ENCODE measurements at places on chromosomes 7 and 10.
A peak's percentile ranks its signal among the peaks of the same experiment; 100 is the strongest.

DNA sequence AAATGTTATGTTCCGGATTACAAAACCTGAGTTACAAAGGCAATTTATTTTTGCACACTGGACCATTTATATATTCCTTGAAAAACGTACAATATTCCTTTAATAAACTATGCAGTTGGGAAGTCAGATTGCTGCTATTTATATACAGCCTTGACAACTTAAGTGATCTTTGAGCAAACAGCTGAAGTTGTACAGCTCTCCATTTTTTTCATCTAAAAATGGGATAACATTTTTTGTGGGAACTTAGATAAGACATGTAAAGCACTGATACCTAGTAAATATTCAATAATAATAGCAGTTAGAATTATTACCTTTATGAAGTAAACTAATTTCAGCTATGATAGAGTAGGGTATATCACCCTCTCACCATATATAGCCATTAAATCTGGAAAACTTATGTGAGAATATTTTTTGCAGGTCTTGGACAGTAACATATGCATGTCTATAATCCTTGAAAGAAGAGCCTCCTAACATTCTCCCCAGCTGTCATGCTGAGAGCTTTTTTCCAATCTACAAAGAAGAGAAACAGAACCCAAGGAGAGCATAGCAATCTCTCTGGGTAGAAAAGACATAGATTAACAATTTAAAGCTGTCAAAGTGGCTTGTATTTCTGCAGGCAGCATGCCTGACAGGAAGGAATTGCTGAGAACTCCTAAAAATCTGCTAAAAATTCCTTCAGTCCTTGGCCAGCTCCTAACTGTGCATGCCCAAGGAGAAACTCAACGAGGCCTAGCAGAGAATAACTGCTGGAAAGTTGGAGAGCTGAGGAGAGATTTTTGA is 326.0 kb downstream of the CRPPA start:
- DNase-seq, result no peak

DNA sequence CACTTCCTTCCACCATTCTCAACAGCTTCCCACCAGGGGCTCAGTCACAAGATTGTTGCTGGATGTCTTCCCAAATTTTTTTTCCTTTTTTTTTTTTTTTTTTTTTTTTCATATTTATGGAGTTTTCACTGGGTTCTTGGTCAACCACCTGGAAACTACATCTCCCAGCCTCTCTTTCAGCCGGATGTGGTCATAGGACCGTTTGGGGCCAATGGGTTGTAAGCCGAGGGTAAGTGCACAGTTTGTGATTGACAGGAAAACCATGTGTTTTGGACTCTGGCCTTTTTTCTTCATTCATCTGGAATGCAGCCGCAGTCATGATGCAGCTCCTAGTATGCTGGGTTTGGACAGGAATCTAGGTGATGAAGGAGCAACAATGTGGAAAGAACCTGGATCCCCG is 337.1 kb upstream of the FOXK1 start:
- no peak for DNase-seq

GRCh38 chr7:39949971-39950472 is at the start of gene CDK13:
Gene CDK13 (plus strand): TSS chr7:39950256. CDS start chr7:39950642, 386 bp downstream.
- peak; percentile 67 for DNase-seq

DNA sequence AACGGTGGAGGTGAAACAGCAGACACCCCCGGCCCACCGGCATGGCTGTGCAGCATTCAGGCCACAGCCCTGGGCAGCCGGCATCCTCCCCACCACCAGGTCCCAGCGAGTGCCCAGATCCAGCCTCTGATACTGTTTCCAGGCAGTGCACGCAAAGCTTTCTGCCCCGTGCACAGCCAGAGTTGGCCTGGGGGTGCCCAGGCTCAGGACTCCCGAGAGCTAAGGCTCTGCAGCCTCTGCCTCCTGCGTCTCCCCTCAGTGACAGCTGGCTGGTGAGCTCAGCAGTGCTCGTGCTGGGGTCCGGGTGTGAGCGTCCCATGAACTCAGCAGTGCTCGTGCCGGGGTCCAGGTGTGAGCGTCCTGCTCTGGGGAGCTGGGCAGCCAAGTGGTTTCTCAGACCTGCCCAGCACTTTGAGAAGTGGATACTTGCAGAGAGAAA is 65.4 kb downstream of the CFAP46 start:
- no peak for DNase-seq

DNA sequence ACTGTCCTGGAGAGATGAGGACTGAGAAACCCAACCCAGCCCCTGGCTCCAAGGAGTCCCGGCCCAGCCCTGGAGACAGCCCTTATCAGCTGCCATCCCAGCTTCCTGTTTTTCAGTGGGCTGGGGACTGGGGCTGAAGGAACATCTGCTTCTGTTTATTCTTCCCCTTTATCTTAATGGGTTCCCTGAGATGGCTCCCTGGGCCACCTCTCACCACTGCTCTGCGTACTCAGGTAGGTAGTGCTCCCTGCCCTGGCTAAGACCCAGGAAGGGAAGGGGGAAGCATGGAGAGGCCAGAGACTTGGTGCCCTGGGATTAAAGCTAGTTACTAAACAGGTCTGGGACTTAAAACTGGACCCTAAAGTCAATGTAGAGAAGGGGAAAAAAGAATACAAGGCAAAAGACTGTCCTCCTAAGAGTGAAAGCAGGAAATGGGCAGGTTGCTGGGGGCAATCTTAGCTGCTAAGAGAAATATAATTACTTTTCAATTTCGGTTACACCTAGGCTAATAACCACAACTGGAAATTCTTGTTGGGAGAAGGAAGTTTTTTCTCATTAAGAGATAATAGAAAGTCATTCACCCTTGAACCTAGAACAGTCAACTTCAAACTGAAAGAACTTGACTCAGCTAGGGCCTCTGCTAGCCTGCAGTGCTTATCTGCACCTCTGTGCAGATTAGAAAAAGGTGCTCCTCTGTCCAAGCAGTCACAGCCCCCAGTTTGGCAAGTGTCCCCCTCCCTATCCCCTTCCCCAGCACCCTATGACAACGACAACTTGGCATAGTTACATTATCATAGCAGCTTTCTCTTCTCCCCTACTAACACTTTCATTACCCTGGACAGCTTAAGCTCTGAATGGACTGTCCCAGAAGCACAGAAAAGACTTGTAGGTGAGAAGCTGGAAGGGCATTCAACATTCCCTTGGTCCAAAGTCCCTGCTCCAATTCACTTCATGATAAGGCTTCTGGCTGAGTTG is 65.6 kb upstream of the KDM7A start:
- no peak for DNase-seq

DNA sequence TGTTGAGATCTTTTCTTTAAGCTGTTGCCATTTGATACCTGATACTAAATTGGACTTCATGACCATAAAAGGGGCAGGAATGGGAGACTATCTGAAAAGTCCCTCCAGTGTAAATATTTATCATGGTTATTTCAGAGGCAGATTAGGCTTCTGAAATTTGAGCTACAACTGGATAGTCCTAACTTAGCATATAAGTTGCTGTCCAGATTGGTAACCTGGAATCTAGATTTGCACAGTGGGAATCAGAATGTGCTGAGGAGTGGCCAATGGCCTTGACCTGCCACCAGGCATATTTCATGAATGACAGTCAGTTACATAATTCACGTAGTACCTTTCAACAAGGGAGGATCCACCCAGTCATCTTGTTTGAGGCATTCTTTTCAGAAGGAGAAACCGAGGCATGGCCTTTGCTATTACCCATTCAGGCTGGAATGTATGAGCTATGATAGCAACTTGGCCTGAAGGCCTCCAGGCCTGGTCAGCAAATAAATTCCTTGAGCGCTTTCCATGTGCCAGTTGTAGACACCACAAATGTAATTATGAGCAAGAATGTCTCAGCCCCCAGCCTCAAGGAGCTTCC is 80.0 kb downstream of the EEPD1 start:
- peak; percentile 31 for DNase-seq

- no peak for DNase-seq
These were observed 54.9 kb upstream of the SP4 start for GRCh38 chr7:21373031-21373430.

- no peak for DNase-seq
These were observed 197.0 kb downstream of the SNX13 start for GRCh38 chr7:17743316-17743715.

- DNase-seq, result no peak
These were observed 533.7 kb upstream of the POM121L12 start for GRCh38 chr7:52501696-52502095.

GRCh38 chr10:55929291-55929690 is 431.8 kb downstream of the ZWINT start:
- no peak for DNase-seq

- peak; percentile 82 for DNase-seq
These were observed 2.6 kb downstream of the STK31 start for GRCh38 chr7:23712368-23713284.

GRCh38 chr10:73979809-73980433 is 18.0 kb upstream of the VCL start:
- no peak for DNase-seq

DNA sequence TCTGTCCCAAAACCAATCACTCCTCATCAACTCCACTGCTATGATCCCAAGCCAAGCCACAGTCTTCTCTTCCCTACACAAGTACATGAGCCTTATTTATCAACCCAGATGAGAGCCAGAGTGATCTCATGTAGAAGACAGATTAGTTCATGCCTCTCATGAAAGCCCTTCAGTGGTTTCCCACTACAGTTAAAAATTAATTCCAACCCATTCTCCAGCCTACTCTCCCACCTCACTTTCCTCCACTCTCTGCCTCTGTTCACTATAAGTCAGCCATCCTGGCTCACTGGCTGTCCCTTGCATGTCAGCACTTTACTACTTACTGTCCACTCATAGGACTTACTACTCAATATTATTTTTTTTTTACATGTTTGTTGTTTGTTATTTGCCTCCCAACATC is 67.3 kb downstream of the CACUL1 start:
- DNase-seq, result no peak

GRCh38 chr10:110274072-110274627 is 30.6 kb downstream of the SMNDC1 start:
- DNase-seq, result no peak

DNA sequence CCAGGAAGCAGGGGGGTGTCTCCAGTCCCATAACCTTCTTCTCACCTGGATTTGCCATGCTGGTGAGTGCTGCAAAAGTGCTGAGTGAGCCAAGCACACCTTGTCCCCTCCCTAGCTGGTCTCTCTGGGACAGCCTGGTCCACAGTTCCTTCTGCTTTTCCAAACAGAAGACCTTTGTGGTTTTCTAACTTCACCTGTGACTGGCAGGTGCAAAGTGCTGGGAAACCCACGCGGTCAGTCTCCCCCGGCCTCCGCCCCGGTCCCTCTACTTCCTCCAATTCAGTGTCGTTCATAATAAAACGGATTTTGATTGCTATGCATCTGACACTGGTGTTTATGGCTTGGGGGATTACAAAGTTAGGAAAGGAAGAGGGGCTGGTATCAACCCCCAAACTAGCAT is 37.1 kb downstream of the RBAK start:
- no peak for DNase-seq

DNA sequence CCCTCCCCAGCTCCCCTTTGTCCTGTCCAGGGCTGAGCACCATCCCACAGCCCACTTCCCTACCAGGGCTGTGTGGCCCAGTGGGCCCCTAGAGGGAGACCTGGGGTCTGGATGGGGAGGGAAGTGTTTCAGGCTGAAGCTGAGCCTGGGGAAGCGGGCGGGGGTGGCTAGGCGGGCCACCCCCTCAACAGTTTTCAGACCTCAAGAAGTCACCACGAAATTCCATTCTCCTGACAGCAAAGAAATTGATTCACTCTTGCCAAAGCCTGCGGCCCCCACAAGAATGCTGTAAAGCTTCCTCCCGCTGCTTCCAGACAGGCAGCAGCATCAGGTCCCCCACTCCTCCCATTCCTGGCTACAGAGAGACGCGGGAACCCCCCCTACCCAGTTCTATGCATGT is 2.5 kb upstream of the LFNG start:
- peak; percentile 95 for DNase-seq

DNA sequence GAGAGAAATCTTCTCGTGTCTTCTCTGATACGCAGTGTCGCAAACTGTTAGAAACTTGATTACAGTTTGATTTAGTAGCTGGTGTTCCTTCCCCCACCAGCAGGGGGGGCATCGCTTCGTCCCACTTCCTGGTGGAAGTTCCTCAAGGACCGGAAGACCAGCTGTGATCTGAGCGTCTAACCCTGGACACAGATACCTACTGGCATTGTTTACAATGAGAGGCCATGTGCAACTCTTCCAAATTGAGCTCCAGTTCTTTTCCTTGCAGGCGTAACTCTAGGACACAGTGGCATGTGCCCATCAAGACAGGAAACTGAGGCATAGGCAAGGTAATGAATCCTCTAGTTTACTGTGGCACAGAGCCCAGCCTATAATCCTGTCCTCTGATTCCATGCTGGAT is 219.0 kb downstream of the CCDC3 start:
- peak; percentile 61 for DNase-seq

GRCh38 chr10:91672021-91672608 is 39.2 kb upstream of the PPP1R3C start:
- peak; percentile 58 for DNase-seq

- DNase-seq, result no peak
These were observed 53.0 kb upstream of the GTF2I start for GRCh38 chr7:74604326-74605020.

GRCh38 chr7:1281068-1281467 is 48.4 kb downstream of the UNCX start:
- DNase-seq, result no peak

Measured in choroid plexus epithelial cell (primary cell).